ENCODE measurements at places on chromosomes 1 and 21.

DNA sequence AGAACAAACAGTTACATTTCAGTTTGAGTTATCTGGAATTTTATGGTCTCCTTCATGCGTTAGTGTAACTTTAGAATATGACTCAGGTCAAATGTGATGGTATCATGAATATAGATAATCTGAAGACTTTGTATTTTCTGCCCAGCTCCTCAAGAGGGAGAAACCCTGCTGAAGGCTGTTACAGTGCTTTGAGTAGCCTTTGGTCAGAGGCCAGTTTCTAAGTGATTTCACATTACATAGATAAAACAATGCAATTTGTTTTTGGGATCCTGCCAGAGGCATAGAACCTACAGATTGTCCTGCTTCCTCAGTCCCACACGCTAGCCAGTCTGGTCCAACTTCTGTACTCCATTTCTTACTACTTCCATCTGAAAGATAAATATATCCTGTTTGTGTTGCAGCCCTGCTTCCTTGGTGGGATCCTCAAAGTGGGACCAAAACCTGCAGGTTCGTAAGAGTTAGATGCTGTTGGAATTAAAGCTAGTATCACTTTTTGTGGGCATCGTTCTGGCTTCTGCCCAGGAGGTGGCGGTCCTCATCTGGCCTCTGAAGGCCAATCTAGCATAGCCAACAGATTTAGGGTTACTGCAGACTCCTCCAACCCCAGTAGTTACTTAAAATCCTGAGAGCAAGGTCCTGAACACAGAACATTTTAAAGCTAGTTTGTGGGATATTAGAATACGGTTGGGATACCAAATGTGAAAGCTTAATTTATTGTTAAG, 645.8 kb upstream of the USP24 start:
- no peak for DNase-seq

GRCh38 chr21:32412162-32413014, at the start of gene EVA1C:
Gene EVA1C, plus strand, starts transcription at chr21:32412706. Its CDS starts 148 bp downstream, at chr21:32412854.
- DNase-seq = peak; percentile 96

GRCh38 chr1:6267686-6268322, 6.9 kb upstream of the GPR153 start:
- DNase-seq = no peak

- no peak for DNase-seq
Measured at GRCh38 chr1:198205016-198205684, 48.4 kb downstream of the NEK7 start.

DNA sequence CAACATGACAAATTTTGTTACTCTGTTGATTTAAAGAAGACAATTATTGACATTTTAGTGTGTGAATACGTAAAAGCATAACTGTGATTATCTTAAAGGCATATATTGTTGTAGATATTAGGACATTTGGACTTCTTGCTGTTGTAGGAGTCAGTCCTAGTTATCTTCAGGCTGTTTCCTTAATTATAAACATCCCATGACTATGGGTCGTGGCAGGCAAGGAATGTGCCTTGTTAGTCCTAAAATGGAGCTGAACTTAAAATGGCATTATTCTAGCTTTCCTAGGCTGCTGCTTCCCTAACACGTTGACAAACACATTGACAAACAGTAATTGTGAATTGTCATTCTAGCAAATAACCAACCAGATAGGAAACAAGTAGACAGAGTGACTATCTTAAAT, 4.4 kb upstream of the MPZL1 start:
- no peak for DNase-seq

DNA sequence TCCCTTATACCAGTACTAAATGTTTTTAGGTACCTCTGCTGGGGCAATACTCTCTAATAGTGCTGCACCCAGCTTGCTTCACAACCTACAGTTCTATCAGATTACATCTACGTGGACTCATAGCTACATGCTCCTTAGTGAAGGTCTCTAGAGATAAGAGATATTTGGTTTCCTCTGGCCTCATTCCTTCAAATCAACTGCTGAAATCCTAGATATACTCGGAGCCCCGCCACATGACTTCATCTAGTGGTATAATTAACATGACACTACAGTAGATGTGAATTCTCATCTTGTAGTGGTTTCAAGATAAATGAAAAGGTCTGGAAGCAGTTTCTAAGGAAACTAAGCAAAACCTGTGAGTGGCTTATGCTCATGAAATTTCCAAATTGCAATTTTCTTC, 115.4 kb downstream of the SMYD2 start:
- no peak for DNase-seq

GRCh38 chr1:236209185-236209584, 66.8 kb downstream of the GPR137B start:
- no peak for DNase-seq

DNA sequence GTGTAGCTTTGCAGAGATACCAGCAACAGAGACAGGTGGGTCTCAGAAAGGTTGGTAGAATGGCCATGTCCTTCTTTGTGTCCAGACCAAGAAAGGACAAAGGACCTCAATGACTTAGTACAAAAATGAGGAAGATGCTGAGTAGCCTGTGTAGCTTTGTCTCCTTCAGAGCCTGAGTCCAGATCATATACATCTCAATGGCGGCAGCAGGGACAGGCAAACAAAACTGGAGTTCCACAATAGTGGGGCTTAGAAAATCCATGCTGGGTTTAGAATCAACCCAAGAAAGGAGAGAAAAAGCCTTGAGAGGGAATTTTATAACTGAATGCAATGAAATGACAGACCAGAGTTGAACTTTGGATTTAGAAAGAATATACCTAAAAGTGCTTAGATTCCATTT, 339.0 kb downstream of the BRINP3 start:
- no peak for DNase-seq

GRCh38 chr1:31487143-31487542, 74.1 kb downstream of the SERINC2 start:
- no peak for DNase-seq

GRCh38 chr21:36482673-36483072, 2.8 kb upstream of the CLDN14 start:
- no peak for DNase-seq

DNA sequence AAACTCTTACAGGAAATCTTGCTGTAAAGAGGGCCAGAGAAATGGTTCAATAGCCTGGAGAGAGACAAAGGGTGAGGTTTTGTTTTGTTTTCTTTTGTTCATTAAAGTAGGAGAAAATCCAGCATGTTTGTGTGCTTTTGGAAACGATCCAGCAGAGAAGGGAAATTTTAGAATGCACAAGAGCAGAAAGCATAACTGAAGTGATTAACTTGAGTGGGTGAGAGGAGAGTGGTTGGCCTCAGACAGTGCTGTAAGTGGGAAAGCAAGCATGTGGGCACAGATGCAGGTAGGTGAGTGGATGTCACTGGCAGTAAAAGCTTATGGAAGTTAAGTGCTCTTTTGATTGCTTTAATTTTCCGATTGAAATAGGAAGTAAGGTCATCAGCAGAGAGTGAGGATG, 50.2 kb downstream of the EEIG2 start:
- DNase-seq = peak; percentile 40

GRCh38 chr1:59020151-59020997, 236.5 kb upstream of the JUN start:
- DNase-seq = no peak

GRCh38 chr1:164707868-164708331, 148.9 kb downstream of the PBX1 start:
- DNase-seq = no peak

DNA sequence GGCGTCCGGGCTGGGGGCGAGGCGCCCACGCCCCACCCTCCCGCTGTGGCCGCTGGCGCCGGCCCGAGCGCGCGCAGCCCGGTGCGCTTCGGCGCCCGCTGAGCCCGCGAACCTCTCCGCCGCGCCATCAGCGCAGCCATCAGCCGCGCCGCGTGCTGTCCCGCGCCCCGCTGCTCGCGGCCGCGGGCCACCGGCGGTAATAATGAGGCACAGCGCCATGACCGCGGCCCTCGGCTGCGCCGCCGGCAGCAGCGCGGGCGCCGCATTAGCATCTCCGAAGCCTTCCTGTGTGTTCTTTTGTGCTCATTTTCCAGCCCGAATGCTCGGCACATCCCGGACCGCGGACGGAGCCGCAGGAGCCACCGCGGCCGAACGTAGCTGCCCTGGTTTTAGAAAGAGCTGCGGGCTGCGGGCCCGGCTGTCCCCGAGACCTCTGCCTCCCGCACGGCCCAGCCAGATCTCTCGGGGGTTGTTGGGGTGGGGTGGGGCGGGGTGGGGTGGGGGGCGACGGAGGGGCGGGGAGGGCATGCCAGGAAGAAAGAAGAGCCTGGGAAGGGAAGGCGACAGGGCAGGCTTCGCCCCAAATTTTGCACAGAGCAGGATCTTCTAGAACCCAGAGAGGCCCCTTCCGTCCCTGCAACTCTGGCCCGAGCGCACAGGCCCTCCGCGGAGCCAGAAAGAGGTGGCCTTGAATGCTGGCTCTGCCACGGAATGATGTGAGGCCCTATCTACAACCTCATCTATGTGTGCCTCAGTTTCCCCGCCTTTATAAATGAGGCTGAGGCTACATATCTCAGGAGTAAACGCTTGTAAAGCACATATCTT, 55.3 kb downstream of the RRAGC start:
- peak; percentile 83 for DNase-seq

DNA sequence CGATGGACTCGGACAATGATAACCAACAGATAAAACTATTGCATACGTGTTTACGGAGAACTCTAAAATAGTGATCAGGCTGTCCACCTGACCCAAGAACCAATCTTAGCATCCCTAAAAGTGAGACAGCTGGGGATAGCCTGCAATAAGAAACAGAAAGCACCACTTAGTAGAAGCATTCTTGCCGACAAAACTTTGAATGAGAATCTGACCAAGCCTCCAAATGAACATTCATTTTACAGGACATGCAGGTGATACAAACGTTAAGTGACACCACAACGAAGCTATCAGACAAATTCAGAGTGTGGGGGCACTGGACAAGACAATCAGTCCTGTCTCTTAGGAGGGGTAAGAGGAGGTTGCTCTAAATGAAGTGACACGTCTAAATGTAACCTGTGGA, 1.2 kb downstream of the PSMG1 start:
- DNase-seq = no peak

DNA sequence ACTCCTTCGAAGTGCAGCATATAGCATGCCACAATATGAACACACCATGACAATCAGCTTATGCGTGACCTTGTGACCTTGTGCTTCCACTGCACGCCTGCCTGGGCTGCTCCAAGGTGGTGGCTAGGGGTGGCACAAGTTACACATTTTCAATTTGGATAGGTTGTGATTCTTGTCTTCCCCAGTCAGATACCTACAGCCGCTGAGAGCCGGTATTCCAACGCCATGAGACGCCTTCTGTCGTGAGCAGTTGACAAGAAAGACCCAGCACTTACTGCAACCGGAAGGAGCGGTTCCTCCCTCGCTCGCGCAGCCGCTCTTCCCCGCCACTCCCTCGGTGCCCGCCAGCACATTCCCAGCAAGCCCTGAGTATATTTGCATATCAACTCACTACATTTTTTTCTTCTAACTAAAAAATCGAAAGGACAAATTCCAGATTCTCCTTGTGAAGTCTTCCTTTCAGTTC, 359 bp upstream of the RNU11 start:
- peak; percentile 90 for DNase-seq

DNA sequence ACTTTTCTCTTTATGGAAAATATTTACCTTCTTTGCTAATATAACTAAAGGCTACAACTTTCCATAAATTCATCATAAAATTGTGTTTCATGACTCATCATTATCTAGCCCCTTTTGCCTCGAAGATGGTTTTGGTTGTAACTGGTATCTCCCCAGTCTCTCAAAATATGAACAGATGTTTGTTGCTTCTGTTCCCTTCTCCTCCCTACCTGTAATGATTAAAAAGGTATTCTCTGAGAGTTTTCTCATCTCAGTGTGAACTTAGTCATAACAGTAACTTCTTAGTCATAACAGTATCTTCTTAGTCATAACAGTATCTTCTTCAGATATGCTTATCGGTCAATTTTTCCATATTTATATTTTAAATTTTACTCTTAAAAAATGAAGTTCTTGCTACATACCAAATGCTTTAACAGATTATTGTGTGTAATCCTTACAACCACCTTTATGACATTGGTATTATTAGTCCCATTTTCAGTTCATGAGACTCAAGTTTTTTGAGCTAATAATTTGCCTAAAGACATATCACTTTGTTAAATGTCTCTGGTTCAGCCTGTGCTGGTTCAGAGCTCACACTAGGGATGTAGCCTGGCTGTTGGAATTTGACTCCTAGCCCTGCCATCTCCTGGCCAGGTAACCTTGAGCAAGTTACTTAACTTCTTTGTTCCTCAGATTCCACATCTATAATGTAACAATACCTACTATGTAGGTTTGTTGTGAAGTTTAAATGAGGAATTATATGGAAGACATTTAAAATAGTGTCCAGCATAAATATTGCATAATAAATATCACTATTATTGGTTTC, 32.6 kb downstream of the ATP1B1 start:
- no peak for DNase-seq

DNA sequence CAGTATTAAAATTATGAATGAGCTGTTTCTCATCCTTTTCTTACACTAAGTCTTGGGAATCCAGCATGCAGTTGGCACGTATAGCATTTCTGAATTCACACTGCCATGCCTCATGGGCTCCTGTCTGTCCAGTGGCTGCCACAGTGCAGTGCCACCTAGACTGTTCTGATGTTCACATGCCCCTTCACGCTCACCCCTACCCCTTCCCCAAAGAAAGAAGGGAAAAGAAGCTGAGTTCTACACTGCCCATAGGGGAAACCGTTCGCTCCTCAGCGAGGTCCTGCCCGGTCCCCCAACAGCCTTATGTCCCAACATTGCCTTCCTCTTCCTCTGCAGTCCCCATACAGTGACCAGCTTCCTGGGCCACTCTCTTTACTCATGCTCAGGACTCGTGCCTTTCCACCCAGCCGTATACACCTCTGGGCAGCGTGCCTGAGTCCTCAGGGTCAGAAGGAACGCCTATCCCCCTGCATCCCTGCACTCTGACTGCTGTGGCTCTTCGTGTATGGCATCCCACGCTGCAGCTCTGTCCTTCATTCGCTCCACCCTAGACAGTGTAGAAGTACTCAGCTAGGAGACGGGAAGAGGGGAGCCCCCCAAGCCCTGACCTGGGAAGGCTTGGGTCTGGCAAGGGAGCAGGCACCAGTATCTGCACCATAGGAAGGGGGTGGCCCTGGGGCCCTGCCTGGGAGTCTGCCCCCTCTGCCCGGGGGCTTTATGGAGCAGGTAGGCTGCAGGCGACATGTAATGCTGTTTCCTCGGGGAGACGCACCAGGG, 24.1 kb upstream of the ARF1 start:
- peak; percentile 20 for DNase-seq

- DNase-seq = no peak
Measured at GRCh38 chr1:94191216-94191615, 46.2 kb downstream of the ARHGAP29 start.

DNA sequence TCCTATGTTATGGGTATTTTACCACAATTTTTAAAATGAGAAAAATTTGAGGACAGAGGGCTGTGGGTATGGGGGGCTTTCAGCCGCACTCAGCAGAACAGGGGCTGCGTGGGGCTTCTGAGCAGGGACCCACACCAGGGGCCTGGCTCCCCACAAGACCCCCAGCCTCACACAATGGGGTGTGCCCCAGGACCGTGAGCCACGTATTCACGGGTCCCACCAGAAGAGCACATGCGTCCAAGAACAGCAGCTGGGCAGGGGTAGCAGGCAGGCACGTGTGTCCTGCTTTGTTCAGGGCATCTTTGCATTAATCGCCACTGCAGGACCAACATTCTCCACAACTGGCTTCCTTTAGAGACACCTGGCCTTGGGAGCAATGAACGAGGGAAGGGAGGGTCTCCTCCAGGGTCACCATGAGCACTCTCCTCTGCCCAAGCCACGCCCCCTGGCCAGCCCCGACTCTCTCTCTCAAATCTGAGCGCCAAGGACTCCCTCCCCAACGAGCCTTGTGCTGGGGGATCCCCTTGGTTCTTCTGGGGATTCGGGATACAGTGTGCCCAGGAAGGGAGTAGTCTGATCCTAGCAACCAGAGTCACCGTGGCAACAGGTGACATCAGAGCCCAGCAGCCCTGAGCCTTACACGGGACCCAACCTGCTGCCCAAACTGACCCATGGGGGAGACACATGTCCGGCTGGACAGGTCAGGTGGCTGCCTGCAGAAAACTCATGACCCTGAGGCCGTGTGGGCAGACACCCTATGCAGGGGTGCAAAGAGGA, 7.4 kb upstream of the ARF1 start:
- peak; percentile 22 for DNase-seq

All from upper lobe of left lung (tissue), 6 donors.